Stimulated activated CD8-positive, alpha-beta memory T cell treated with anti-CD3 and anti-CD28 coated beads, Interleukin-15, amount 100 ng/mL, for 1 hour (primary cell): ENCODE measurements at places on chromosomes 7 and 10.

GRCh38 chr7:98536803-98537202 is 80.3 kb upstream of the NPTX2 start:
- DNase-seq, result no peak

DNA sequence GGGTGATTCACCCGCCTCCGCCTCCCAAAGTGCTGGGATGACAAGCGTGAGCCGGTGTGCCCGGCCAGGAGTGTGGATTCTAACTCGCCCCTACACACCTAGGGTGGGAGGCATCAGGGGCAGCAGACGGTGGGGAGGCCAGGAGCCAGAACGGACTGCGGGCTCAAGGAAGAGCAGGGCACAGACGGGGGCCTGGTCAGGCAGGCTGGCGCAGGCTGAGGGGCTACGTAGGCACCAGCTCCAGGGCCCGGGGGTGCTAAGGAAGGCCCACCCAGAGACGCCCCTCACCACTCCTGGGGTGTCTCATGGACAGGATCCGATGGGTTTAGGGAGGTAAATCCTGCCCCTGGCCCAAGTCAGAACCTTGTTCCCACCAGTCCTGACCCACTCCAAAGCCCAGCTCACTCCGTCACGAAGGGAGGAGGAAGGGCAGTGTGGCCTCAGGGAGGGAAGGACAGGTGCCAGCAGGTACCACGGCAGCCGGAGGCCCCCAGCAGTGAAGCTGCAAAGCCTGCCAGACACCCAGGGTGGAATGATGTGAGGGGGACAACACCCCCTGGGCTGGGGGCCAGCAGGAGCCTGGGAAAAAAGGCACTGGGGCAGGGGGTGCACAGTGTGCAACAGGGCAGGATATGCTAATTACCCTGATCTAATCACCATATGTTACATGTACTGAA is 251.4 kb downstream of the MAD1L1 start:
- no peak for DNase-seq

DNA sequence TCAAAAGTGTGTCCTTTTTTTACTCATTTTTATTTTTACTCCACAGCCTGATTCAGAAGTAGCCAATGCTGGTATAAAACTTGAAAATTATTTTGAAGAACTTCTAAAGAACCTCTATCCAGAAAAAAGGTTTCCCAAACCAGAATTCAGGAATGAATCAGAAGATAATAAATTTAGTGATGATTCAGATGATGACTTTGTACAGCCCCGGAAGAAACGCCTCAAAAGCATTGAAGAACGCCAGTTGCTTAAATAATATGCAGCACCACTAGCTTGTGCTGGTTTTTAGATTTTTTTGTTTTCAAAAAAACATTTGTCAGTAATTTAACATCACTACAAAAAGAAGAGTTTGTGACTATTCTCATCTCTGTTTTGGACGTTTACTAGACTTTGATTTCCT is 116.5 kb downstream of the SVOPL start:
- DNase-seq, result no peak

GRCh38 chr7:63071920-63072319 is 926.7 kb upstream of the ZNF722 start:
- no peak for DNase-seq

- no peak for DNase-seq
These were observed 77.7 kb downstream of the RBM33 start for GRCh38 chr7:155722118-155722517.

DNA sequence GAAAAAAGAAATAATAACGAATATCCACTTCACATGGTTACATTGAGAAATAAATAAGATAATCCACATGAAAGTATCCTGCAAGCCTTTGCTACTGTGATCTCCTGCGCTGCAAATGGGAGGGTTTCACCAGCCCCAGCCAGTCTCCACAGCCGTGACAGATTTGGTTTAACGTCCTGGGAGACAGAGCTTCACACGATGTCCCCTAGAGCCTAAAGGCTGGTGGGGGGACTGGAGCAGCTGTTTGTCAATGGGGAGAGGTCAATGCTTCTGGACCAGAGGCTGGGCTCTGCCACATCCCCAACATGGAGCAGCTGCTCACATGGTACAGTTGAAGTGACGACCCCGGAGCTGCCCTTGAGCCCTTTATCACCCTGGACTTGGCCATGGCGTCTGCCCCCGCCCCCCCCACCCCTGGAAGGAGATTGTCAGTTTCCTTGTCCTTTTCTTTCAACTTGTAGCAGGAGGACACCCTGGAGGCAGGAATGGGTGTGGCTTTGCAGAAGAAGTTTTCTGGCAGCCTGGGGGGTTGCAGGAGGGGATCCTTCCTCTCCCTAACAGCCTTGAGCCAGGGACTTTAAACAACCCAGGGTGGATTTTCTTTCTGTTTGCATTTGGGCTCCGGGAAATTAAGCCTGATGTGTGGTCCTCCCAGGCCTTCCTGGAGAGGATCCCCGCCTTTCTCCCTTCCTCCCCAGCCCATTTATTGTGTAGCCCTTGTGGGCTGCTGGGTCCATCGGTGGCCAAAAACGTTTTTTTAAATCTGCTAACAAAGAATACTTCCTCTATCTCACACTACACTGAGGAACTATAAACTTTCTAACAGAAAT is 37.0 kb upstream of the MXI1 start:
- DNase-seq, result no peak

DNA sequence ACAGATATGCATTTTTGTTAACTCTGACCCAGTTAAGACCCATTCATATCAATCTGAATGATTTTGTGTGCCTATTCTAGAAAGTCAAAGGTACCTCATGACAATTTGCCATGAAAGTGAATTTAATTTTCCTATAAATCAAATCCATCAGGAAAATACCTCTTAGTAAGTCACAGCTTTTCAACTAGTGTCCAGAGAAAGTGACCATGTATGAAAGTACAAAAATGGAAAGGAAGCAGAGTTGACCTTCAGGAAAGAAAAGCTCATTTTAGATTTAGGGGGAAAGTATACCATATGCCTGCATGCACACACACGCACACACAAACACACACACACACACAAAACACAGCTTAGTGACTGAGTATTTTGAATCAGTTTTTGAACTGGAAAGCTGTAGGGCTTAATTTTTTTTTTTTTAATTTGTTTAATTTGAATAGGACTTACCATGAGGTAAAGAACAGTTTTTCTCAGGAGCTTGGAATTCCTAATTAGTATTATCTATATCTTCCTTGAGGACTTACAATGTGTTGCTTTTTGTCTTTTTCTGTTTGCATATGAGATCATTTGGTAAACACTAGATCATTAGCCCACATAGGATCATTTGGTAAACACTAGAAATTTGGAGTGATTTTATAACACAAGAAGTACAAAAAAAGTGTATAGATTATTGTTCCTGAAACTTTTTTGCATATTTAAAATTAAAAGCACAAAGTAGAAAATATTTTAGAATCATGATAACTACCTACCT is 61.6 kb downstream of the ZNF277 start:
- DNase-seq, result no peak

DNA sequence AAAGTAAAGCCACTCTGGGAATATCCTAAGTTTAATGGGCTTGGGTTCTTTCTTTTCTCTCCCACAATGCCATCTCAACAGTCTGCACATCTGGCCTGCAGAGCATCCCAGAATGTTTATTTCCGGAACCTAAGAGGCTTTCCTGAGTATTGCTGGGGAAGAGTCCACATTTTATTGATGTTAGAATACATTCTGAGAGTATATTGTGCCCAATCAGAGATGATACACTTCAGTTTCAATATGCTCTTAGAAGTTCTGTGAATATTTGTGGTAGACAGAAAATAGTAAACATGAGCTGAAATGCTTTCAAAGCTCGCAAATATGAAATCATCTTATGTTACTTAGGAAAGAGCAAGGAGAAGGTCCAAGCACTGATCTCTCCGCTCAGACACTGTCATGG is 200.6 kb downstream of the TWIST1 start:
- no peak for DNase-seq

DNA sequence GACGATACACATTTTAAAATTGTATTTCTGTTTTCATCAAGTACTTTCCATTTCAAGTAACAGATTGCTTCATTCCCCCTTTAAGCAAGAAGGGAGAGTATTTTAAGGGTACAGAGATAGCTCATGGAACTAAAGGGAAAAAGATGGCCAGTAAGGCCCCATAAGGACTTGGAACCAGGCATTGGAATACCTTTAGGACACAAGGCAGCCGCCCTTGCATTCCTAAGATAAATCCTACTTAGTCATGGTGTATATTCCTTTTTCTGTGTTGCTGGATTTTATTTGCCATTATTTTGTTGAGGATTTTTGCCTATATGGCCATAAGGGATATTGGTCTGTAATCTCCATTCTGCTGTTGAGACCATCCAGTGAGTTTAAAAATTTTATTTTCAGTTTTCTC is 49.2 kb downstream of the BTRC start:
- DNase-seq, result no peak

GRCh38 chr7:158419238-158419785 is 168.3 kb downstream of the PTPRN2 start:
- no peak for DNase-seq

- DNase-seq, result no peak
These were observed 59.0 kb downstream of the TBXAS1 start for GRCh38 chr7:139887992-139888481.

- no peak for DNase-seq
These were observed 105.7 kb downstream of the HOXA1 start for GRCh38 chr7:26989897-26990670.

DNA sequence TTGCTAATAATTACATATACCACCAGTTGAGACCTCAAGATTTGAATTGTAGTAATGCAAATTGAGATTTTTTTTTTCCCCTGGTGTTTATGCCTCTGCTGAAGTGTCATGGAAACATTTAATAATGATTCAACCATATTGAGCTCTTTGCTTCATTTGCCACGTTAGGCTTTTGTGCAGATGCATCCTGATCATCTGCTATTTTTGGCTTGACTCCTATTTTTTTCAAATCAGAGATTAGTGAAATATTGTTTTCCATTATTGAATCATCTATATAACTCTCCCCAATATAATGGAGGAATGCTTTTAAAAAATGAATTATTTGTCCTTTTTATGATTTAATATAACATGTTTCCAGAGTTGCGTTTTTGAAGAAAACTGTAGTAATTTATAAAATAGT is 115.1 kb downstream of the SRI start:
- DNase-seq, result no peak

DNA sequence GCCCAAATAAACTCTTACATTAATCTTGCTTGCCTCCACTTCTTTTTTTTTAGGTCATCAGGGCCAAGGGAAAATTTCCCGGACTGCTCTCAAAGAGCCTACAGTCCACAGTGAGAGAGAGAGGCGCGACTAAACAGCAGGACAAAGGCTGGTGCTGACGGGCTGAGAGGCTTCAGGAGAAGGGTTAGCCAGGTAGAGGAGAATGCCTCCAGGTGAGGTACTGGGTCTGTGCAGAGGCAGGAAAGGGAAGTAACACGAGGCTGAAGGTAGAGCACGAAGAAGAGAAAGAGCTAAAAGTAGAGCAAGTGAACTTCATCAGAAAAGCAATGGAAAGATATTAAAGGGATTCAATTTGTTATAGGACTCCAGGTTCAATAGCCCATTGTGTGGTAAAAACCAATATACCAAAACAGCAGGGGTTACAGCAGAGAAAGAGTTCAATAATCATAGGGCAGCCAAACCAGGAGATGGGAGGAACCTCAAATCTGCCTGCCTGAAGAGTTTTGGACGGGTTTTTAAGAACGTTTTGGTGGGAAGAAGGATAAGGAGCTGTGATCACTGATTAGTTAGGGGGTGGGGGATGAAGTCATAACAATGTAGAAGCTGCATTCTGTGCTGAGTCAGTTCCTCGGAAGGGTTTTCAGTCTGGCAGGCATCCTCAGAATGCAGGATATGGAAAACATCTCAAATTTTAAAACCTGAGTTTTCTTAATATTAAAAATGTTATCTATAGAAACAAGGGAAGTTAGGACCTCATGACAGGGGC is 171.5 kb downstream of the AKR1D1 start:
- DNase-seq, result no peak

DNA sequence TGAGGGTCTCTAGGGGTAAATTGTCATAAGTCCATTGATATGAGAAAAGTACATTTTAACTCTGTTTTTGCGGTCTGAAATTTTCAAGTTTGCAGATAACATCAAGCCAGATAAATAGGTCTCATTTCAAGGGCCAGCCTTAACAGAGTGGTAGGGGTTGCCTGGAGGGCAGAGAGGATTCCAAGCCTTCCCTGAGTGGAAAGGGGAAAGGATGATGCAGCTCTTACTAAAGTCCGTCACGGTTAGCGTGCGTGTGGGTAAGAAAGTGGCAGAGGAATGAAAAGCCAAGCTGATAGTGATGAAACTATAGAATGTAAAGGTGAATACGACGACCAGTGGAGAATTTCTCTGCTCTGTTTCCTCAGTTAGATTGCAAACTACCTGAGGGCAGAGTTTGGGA is 71.6 kb downstream of the ADRA2A start:
- DNase-seq, result no peak

DNA sequence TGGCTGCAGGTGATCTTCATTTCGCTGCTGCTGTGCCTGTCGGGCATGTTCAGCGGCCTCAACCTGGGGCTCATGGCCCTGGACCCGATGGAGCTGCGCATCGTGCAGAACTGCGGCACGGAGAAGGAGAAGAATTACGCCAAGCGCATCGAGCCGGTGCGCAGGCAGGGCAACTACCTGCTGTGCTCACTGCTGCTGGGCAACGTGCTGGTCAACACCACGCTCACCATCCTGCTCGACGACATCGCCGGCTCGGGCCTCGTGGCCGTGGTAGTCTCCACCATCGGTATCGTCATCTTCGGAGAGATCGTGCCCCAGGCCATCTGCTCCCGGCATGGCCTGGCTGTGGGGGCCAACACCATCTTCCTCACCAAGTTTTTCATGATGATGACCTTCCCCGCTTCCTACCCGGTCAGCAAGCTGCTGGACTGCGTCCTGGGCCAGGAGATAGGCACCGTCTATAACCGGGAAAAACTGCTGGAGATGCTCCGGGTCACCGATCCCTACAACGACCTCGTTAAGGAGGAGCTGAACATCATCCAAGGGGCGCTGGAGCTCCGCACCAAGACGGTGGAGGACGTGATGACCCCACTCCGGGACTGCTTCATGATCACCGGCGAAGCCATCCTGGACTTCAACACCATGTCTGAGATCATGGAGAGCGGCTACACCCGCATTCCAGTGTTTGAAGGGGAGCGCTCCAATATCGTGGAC is 1.3 kb downstream of the CNNM2 start:
- no peak for DNase-seq

DNA sequence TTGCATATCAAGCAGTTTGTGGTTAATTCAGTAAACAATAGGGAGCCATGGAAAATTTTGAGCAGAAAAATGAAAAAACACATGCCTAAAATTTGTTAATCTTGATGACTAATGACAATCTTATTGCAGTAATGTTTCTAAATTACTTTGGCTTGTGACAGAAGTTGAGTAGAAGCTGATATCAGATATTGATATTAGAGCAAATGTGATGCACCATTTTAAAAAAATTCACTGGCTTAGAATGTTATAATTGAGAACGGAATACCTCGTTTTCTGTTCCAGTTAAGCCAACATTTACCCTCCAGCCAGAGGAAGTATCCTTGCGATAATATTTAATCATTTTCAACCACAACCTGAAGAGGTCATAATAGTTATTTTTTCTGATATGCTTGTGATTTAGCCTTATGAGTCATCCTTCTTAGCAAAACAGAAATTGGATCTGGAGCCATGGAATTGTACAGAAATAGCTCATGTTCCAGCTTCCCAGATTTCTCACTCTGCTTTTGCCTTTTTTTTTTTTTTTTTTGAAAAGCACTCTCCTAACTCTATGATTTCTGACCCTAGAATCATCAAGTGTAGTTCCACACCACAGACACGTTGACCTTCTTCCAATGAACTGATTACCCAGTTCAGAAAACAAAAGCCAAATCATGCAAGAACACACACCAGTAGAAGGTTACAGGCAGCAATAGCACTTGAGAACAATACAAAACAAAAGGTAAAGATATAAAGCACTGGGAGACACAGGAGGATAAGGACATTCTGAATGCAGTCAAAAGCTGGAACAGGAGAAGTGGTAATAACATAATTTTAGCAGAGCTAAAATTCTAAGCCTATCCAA is 96.8 kb upstream of the PHYHIPL start:
- DNase-seq, result no peak
